IPS-NIHi11 (cell line): ENCODE measurements at places on chromosomes 16 and 17.

DNA sequence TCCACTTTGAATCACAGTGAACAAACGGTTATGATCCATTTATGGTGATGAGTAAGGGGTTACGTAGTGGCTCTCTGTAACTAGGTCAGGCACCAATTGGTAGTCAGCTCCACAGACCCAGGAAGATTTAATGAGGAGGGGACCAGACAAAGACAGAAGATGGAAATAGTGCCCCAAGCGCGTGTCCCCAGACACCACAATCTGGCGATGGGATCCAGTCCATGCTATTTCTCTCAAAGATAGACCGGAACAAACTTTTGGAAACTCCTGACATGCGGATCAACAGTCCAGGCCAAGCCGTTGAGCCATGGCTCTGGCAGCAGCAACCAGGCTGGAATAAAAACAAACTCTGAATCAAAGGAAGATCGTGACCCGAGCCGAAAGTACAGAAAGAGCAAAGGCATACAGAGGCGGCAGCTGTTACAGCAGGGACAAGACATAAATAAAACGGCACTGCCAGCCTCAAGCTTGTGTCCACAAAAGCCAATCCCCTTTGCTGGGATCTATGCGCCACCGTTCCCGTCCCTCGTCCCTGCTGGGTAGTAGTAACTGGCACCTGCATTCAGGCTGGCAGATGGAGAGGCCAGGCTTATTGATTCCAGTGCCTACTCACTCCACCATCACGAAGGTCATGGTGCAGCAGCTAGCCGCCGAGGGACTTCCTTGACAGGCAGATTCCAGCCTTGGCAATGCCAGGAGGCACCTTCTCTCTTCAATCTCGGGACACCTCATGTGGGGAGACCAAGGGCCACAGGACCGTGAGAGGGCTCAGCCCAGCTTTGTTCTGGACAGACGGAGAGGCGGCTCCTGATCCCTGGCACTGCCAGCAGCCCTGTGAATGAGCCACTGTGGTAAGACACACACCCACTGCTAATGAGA is 50.2 kb downstream of the CDH11 start:
- DNase-seq = no peak

- DNase-seq = no peak
Measured at GRCh38 chr17:77444984-77445759, 304.4 kb downstream of the SEC14L1 start.

DNA sequence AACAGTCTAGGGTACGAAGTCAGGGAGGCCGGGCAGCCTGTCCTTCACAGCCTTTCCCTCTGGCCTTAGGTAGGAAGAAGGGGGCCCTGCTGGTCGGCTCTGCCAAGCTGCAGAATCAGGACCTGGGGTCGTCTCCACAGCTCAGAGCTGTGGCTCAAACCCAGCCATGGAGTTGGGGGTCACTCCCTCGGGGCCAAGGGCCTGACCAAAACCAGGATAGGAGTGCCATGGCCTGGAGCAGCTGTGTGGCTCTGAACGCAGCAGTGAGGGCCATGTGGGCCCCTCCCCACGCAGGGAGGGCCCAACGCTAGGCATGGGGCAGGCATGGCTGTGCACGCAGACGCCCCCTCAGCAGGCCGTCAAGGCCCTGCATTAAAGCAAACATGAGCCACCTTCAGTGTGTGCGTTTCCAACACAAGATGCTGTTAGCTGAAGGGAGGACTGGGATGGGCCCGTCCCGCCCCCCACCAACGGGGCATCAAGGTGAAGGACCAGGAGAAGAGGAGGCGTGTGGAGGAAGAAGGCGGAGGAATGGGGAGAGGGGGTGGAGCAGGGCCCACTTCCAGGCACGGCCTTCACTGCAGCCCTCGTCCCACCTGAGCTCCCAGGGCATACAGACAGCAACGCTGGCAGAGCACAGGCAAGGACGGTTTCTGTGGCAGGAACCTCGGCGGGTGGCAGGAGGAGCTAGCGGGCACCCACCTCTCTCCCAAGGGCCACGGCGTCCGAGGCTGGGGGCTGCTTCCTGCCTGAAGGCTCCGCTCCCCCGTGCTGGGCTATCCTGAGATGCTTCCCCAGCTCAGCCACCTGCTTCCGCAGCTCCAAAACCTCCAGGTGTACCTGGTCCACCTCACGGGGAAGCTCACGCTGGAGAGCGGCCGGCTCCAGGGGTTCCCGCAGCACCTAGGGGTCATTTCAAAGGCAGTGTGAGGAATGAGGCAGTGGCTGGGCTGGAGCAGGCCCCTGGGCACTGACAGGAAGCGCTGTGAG is 55.3 kb downstream of the CCDC57 start:
- DNase-seq = no peak

- DNase-seq = no peak
Measured at GRCh38 chr16:9395958-9396359, 304.5 kb downstream of the HAPSTR1 start.
